ENCODE measurements at places on chromosomes 12 and 14.

DNA sequence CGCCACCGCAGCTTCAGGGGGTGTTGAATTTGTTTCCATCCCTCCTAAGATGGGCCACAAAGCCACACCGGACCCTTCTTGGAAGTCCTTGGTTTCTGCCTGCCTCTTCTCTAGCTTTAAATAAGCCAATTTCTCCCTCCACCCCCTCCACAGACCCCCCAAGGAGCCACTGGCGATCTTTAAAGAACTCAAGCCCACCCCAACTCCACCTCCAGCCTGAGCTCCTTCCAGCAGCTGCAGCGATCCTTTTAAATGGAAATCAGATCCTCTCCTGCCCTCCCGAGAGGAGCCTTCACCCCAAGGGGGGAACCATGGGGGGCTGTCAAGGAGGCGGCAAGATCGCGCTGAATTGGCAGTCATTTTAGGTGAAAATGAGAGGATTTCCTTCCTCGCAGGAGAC lies 133.1 kb downstream of the NCOR2 start:
- no peak for DNase-seq

GRCh38 chr14:68726093-68726695 lies 66.7 kb downstream of the ZFP36L1 start:
- no peak for DNase-seq

DNA sequence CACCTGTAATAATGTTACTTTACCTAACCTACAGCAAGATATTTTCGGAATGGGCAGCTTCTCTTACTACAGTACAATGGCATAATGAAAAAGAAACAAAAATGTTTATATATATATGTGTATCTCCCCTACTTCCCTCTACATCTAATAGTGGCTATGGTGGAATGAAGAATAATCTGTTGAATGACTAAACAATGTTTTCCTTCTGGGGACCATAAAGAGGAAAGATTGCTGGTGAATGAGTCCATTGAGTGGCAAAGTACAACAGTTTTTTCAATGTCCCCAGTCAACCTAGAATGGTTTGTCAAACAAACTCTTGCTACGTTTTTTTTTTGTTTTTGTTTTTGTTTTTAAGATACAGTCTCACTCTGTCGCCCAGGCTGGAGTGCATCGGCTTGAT lies 47.2 kb downstream of the RALGAPA1 start:
- DNase-seq, result no peak

DNA sequence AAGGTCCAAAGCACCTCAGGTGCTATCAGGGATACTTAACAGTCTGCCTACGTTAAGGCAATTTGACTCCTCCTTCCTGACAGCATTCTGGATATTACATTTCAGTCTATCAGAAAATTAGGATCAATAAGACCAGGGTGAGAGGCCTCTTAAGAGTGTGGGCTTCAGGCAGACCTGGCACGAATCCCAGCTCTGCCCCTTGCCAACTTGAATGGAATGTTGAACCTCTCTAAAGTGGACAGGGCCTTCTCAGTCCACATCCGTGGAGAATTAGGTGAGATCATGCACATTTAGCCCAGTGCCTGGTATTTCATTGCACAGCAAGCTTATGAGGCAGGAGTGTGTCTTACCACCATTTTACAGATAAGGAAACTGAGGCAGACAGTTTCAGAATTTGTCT lies 25.9 kb downstream of the DCAF4 start:
- no peak for DNase-seq

GRCh38 chr12:9118158-9118557 lies 2.4 kb upstream of the A2M start:
- no peak for DNase-seq

DNA sequence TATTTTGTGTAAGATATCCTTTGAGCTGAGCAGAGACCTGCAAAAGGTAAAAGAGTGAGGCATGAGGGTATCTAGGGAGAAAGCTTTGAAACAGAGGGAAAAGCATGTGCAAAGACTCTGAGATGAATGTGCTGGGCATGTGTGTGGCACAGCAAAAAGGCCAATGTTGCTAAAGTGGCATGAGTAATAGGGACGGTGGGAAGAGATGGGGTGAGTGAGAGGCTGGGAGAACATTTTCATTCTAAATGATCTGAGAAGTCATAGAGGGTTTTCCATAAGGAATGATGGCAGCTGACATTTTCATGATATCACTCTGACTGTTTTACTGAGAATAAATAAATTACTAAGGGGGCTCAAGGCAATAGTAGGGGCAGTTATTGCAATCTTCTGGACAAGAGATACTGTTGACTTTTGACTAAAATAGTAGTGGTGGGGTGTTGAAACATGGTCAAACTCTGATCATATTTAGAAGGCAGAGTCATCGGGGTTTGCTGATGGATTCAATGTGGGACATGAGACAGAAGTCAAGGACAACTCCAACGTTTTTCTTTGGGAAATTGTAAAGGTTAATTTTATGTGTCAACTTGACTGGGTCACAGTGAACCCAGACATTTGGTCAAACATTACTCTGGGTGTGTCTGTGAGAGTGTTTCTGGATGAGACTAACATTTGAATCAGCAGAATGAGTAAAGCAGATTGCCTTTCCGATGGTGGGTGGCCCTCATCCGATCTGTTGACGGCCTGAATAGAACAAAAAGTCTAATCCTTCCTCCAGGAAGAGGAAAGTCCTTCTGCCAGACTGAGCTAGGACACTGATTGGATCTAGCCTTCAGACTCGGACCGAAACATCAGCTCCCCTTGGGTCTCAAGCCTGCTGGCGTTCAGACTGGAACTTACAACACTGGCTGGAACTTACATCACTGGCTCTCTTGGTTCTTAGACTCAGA lies 193.9 kb upstream of the PLXNC1 start:
- DNase-seq, result no peak

GRCh38 chr12:124632519-124632984 lies 65.1 kb upstream of the NCOR2 start:
- DNase-seq, result no peak

- no peak for DNase-seq
Measured at GRCh38 chr14:53608369-53608768, 348.3 kb downstream of the BMP4 start.

DNA sequence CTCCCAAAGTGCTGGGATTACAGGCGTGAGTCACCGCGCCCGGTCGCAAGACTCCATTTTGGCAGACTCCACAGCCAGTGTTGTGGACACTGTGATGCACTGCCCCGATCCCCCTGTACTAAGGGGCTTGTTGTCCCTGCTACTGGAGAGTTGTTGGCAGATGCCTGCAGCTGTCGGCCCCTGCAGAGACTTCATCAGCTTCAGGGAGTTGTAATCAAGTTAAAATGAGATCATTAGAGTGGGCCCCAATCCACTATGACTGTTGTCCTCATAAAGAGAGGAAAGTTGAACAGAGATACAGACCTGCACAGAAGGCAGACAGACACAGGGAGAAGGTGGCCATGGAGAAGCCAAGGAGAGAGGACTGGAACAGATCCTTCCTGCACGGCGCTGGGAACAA lies 23.7 kb upstream of the TUBA1A start:
- DNase-seq, result no peak

GRCh38 chr12:56448860-56449621 lies at the start of gene TIMELESS:
TSS of gene TIMELESS (minus strand) at chr12:56449426. CDS start at chr12:56434170, 15,256 bp downstream.
- peak; percentile 66 for DNase-seq

- DNase-seq, result no peak
Measured at GRCh38 chr12:120654656-120655055, 14.2 kb downstream of the CABP1 start.

DNA sequence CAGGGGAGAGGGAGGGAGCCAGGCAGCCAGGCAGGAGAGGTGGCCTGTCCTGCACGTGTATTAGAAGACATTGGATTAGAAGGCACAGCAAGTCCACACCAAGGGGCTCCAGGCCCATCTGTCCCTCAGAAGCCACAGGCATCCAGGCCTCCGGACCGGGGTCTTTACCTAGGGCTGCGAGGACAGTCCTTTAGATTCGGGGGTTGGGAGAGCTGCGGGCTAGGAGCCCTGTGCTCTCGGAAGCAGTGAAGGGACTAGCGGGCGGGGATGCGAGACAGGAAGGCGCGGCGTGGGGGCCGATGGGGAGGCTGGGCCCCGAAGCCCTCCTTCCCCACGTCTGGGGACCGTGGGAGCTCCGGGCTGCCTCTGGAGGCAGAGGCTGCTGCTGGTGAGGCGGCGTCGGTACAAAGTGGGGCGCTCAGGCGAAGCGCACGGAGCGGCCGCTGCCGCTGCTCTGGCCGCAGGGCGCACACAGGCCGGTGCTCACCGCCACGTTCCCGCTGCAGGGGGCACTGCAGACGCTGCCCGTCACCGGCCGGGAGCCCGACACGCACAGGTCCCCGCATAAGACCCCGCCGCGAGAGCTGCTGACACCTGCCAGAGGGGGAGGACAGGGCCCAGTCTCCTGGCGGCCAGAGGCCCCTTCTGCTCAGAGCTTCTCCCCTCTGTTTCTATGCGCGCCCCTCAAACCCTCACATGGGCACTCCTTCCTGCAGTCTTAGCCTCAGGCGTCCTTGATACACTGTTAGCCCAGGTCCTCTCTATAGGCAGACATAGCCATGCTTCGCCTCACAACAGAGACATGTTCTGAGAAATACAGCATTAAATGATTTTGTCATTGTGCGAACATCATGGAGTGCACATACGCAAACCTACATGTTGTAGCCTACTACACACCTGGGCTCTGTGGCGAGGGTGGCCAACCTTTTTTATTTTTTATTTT lies 17.3 kb downstream of the KRT7 start:
- DNase-seq, result no peak

DNA sequence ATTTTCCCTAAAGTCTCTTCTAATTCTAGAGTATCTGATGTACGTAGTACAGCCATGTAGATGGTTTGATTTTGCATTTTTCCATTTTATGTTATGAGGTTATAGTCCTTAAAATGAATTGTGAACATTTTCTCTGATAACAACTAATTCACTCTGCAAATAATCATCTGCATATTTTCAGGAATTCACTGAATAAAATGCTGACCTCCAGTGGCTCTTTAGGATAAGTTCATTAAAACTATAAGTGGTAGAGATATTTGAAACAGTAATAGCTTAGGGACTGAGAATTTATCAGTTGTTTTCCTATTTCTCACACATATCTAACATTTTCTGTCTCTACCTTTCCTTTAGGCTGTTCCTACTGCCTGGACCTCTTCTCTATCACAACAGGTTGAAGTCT lies 4.4 kb downstream of the MSRB3 start:
- no peak for DNase-seq

GRCh38 chr14:72111911-72112310 lies 179.7 kb downstream of the RGS6 start:
- no peak for DNase-seq

DNA sequence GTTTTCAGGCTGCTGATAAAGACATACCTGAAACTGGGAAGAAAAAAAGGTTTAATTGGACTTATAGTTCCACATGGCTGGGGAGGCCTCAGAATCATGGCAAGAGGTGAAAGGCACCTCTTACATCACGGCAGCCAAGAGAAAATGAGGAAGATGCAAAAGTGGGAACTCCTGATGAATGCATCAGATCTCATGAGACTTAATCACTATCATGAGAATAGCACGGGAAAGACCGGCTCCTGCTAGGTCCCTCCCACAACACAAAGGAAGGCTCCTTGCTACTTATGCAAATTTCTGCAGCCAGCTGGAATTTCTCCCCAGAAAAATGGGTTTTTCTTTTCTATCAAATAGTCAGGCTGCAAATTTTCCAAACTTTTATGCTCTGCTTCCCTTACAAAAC lies 174.1 kb upstream of the RMST start:
- no peak for DNase-seq

DNA sequence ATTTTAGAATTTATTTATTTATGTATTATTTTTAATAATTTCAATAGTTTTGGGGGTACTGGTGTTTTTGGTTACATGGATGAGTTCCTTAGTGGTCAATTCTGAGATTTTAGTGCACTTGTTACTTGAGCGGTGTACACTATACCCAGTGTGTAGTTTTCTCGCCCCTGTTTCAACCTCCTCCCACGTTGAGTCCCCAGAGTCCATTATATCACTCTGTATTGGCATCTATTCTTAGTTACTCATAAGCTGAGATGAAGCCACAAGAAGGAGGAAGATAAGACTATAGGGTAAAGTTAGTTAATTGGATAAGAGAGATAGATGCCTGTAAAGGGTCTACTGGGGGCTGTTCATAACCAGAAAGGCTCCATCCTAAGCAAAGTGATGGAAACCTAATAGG lies 4.0 kb downstream of the C1S start:
- no peak for DNase-seq

- no peak for DNase-seq
Measured at GRCh38 chr14:35959835-35960234, 133.7 kb downstream of the BRMS1L start.

GRCh38 chr14:53982546-53982945 lies 25.9 kb upstream of the BMP4 start:
- no peak for DNase-seq

DNA sequence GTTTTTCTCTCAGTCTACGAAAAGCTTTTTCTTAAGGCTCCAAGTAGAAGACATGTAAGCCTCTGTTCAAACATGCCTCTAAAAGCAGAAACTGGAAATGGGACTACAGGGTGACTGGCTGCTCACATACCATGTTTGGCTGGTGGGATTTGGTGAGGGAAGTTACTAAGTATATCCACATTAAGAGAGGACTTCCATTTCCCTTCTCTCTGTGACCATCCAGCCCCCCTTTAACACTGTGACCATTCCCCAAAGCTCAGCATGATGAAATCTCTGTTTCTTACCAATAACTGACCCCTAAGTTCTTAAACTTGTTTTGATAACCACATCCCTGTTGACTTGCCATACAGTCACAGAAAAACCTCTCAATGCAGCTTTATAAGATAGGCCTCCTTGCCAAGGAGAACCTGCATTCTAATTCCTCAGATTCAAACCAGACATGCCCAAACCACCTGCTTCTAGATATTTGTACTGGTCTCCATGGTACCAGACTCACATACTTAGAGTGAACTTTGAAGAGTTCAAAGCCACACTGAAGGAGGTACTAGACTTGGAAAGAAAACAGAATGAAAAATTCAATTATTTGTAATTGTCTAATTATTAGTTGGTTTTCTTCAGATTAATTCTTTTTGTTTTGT lies 102.2 kb downstream of the VEZT start:
- DNase-seq, result no peak

GRCh38 chr12:26762186-26762585 lies 70.8 kb downstream of the ITPR2 start:
- DNase-seq, result no peak

DNA sequence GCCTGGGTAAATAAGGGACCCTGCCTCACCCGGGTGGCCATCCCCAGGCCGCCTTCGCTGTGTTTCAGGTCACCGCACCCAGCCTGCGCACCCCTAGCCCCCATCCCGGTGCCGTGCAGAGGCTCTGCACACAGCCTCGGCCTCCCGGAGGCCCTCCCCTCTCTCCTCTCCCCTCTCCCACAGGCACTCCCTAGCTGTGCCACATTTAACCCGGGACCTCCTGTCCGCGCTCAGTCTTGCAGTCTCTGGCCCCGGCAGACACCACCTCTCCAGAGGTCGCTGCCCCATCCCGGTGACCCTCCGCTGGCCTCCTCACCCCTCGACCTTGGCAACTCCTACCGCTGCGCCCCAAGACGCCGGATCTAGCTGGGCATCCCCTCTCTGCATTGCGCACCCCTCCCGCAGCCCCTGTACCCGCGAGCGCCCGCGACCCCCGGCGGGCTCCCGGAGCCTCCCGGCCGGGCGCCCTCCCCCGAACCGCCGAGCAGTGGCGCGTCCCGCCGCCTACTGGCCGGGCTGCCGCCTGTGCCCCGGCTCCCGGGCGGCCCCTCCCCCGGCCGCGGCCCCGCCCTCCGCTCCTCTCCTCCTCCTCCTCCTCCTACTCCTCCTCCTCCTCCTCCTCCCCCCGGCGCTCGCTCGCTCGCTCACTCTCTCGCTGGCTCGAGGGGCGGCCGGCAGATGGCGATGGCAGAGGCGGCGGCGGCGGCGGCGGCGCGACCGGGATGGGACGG lies 120.7 kb downstream of the AACS start:
- DNase-seq, result peak; percentile 3

GRCh38 chr14:103535081-103535890 lies 6.3 kb downstream of the TRMT61A start:
- no peak for DNase-seq

- DNase-seq, result no peak
Measured at GRCh38 chr14:24055971-24056799, 4.4 kb downstream of the CARMIL3 start.

Measured in stimulated activated CD8-positive, alpha-beta memory T cell treated with anti-CD3 and anti-CD28 coated beads, Interleukin-7, amount 100 ng/mL, for 4 hours (primary cell).